ENCODE measurements at places on chromosomes 1 and 21.

- DNase-seq = no peak
Measured at GRCh38 chr1:78607334-78607927, 12.8 kb upstream of the IFI44L start.

GRCh38 chr1:182570611-182570970 lies 18.5 kb downstream of the RNASEL start:
- no peak for DNase-seq

DNA sequence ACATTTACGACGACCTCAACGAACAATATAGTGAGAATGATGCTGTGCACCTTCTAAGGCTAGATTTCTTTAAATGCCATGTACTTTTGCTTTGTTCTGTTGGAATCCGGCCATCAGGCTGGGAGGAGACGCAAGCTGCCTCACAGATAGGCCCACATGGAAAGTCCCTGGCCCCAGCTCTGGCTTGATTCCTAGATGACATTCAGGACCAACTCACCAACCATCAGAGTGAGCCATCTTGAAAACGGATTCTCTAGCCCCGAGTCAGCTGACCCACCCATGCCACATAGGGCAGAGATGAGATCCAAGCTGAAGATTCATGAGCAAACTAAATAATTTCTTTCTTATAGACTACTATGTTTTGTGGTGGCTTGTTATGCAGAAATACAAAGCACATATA lies 164.4 kb downstream of the ZNF281 start:
- no peak for DNase-seq

DNA sequence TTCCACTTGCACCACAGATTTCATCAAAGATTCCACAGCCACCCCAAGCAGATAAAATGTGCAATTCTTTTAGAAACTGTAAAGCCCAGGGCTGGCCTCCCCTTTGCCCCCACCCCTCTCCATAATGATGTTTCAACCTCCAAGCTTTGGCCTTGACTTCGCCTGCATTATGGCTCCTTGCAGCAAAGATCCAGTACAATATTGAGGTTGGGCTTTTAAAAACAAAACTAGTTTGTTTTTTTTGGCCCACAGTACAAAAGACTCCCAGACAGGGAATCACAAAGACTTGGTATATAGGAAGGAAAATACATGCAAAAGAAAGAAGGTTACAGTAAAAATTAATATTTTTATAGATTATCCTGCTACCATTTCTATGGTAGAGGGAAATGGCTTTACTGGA lies 356.5 kb upstream of the PTBP2 start:
- DNase-seq = no peak

DNA sequence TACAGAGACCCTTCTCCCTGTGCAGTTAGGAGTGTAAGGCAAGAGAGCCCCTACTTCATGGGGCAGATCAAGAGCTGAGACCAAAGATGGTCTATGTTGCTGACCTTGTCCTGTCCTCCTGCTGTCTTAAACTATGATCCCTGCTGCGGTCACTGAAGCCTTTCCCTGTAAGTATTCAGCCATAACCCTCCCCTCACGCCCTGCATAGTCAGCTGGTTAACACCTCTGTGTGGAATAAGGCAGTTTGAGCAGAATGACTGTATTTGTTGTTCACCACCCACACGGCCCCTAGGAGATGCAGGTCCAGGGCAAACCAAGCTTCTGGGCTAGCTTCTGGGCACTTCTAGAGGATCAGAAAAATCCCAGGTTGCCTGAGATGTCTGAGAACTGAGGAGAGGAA lies 356 bp downstream of the TSPAN1 start:
- DNase-seq = no peak

GRCh38 chr1:121458291-121459048 lies 273.7 kb downstream of the SRGAP2C start:
- no peak for DNase-seq

- DNase-seq = no peak
Measured at GRCh38 chr1:145997016-145997717, 788 bp upstream of the TXNIP start.

DNA sequence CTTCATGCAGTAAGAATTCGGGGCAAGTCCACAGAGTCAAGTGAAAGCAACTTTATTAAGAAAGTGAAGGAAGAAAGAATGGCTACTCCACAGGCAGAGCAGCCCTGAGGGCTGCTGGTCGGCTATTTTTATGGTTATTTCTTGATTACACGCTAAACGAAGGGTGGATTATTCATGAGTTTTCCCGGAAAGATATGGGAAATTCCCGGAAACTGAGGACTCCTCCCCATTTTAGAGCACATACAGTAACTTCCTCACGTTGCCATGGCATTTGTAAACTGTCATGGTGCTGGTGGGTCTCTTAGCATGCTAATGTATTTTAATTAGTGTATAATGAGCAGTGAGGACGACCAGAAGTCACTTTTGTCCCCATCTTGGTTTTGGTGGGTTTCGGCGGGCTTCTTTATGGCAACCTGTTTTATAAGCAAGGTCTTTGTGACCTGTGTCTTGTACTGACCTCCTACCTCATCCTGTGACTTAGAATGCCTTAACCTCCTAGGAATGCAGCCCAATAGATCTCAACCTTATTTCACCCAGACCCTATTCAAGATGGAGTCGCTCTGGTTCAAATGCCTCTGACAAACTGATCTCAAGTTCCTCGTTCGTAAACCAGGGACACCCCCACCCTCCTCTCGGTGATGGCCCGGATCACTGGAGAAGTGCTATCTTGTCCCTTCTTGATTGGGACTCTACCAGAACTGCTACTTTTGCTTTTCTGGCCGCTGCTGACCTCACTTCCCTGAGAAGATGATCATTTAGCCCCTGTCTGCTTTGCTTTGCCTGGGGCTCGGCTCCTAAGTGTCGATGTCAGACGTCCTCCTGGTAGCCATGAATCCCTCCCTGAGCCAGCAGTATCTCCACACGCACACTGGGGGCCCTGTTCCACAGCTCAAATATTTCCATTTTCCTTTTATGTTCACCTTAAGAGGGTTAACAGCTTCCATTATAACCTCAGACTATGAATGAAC lies 48.8 kb downstream of the CLSTN1 start:
- no peak for DNase-seq

DNA sequence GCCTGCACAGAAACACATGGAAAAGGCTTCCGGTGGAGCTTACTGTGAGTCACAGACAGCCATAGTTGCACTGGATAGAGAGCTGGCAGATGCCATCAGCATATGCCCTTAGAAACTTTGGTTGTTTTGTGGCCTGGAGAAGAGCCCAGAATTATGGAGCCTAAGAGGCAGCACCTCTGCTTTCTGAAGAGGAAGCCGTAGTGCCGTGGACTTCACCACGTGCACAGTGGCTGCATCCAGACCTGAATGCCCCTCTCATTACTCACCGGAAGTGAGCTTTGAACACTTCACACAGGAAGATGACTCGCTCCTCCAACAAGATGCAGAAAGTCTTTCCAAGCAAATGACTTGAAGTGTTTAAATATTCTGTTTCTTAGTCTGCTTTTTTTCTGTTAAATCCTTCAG lies 28.4 kb downstream of the JUN start:
- DNase-seq = peak; percentile 22

- no peak for DNase-seq
Measured at GRCh38 chr1:177354247-177354646, 183.5 kb downstream of the BRINP2 start.

DNA sequence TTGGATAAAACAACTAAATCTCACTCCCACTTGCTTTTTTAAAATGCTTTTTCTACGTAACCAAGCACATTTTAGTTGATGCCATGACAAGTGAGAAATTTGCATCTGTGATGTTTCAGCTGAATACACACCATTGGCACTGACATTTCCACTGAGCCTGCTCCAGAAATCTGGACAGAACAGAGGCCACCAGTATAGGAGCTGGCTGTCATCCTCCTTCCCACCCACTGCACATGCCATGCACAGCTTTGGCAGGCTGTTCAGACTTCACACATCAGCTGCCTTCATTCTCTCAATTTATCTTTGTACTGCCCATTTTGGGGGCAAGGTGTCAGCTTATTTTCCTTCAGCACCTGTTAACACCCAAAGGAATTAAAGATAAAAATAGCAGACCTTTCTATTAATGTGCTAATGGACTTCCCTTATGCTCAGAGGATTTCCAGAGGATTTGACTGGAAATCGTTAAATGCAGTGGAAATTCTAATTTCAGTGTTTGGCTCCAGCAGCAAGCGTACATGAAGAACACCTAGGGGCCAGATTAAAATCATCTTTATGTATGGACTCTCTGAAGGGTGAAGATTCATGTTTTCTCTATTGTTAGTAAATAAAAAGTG lies 12.9 kb upstream of the PODN start:
- no peak for DNase-seq

GRCh38 chr21:31801551-31802219 lies 69.8 kb upstream of the SCAF4 start:
- no peak for DNase-seq

DNA sequence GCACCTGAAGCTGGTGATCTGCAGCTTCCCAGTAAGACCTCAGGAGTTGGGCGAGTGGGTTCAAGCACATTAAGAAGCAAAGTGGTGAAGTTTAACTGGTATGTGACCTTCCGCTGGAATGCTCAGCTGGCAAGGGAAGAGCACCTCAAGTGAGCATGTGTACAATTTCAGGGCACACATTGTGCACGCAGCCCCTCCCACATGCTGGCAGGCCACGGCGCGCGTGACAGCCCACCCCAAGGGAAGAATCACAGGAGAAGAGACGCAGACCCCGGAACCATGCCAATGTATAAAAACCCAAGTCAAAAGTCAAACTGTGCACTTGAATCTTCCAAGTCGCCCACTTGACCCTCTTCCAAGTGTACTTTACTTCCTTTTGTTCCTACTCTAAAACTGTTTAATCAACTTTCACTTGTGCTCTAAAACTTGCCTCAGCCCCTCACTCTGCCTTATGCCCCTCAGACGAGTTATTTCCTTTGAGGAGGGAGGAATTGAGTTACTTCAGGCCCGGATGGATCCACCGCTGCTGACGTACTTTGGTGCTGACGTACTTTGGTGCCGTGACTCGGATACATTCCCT lies 20.0 kb downstream of the LRRC3 start:
- no peak for DNase-seq

DNA sequence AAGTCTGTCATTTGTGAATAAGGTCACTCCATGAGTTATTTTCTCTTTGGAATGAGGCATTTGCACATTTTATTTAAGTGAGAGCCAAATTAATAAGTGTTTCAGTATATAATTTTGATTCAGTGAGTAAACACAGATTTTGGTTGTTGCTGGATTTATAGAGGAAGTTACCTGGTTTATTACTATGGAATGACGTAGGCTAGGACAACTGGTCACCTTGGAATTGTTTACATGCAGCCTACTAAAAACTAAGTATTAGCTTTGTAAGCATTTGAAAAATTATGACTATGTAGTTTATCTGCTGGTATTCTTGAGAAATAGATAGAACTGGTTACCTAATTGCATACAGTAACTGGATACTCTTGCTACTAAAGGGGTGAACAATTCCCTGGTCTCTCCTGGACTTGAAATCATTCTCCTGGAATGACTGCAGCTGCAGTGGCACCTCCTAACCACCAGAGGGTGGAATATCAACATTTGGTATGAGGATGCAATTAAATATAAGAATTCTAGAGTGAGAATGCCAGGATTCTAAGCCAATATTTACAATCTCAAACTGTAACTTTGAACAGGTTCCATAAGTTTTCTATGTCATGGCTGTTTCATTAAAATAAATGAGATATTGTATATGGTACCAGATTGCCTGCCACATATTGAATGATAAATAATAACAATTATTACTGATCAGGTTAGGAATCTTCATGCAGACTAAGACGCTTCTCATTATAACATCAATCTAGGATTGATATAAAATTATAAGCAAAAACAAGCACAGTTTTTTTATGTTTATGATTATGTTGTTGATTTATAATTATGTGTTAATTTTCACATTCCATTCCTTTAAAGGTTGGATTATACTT lies 3.5 kb upstream of the KRTAP27-1 start:
- DNase-seq = peak; percentile 46

DNA sequence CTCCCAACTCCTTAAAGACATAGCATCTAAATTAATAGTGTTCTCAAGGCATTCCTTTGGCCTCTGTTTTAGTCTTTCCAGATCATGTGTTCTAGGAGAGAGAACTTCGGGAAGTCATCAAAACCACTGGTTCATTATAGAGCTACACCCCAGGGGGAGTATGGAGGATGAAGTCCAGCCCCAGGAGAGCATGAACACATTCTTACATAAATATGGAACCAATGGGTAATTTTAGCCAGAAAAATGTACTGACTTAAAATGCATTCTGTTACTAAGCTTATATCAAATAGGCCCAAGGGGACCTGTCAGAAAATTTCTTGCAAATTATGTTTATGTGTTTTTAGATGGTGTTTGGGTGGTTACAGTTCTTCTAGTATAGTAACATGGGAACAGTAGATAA lies 165.2 kb downstream of the NTMT2 start:
- DNase-seq = no peak

DNA sequence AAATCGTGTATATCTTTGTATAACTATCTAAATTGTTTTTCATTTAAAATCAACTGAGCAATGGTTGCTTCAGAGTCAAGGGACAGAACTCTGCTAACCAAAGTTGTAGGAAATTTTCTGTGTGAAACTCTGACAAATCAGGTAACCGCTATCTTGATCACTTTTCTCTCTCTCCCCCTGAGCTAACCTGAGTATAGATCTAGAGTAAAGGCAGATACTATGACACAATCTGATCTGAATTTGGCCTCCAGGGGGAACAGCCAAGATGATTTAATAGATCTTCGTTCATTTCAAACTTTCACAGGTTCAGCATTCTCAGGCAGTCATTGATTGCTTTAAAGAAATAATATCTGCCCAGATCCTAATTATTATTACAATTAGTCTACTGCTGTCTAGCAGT lies 472.8 kb downstream of the NUF2 start:
- no peak for DNase-seq

DNA sequence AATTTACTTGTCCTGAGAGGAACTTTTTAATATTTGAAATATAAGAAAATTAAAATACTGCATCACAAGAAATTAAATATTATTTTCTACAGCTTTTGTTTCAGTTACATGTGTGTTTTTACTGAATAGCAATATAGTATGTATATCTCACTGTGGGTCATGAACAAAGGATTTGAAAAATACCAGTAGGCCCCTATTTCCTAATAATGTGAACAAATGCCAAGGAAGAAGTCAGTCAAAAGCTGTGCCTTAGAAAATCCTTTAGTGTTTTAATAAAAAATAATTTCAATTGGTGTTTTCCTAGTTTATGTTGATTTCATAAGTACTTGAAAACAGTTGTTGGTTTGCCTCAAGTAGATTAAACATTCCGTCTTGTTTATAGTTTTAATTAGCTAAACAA lies 46.7 kb downstream of the SMYD3 start:
- no peak for DNase-seq

DNA sequence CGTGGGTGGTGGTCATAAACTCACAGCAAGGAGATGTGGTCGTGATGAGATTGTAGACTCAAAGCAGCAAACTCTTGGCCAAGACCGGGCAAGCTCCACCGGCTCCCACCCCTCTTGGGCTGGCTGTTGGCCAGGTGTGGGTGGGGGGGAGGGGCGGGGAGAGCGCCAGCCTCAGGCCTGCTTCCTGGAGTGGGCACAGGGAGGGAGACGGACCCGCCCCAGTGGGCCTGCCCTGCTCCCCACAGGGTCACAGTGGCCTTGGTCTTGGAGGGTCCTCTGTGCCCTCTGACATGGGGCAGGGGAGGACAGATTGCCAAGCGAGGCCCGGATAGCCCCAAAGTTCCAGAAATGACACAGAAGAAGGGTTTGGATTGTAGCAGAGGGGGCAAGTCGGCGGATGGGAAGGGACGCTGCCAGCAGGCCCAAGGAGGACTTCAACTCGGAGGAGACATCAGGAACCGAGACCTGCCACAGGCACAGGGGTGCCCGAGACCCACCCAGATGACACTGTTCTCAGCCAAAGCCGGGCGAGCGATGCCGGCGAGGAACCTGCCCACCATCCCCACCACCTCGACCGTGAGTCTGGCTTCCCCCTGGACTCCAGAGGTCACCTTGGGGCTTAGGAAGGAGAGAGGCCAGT lies 85.4 kb upstream of the ACTRT2 start:
- DNase-seq = no peak

GRCh38 chr21:41043014-41043413 lies 124.9 kb upstream of the BACE2 start:
- no peak for DNase-seq
